ENCODE measurements at places on chromosomes 5 and 9.

GRCh38 chr9:110900456-110900855, 137.8 kb downstream of the LPAR1 start:
- DNase-seq = no peak

GRCh38 chr5:173178369-173178910, 34.1 kb downstream of the BNIP1 start:
- DNase-seq = no peak

DNA sequence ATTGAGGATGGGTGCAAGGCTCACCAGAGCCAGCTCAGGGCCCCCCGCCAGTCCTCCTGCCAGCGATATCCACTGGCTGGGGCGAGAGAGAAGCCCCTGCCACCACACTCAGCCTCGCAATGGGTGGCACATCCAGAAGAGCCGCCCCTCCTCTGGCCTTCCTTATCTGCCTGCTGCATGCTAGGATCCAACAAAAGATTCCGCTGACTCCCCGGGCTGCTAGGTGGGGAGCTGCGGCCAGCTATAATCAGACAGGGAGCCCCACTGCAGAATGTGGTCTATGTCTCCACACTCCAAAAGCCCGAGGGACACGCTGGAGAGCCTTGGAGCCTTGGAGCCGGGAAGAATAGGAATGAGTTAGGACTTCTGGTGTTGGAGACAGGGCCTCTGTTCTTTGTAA, 32.8 kb downstream of the COL23A1 start:
- no peak for DNase-seq

GRCh38 chr5:83751201-83751600, 30.5 kb upstream of the HAPLN1 start:
- DNase-seq = peak; percentile 10

GRCh38 chr9:96051423-96051822, 175.9 kb downstream of the ERCC6L2 start:
- no peak for DNase-seq

- DNase-seq = no peak
Observed at GRCh38 chr9:1002678-1003077, 26.2 kb downstream of the DMRT3 start.

DNA sequence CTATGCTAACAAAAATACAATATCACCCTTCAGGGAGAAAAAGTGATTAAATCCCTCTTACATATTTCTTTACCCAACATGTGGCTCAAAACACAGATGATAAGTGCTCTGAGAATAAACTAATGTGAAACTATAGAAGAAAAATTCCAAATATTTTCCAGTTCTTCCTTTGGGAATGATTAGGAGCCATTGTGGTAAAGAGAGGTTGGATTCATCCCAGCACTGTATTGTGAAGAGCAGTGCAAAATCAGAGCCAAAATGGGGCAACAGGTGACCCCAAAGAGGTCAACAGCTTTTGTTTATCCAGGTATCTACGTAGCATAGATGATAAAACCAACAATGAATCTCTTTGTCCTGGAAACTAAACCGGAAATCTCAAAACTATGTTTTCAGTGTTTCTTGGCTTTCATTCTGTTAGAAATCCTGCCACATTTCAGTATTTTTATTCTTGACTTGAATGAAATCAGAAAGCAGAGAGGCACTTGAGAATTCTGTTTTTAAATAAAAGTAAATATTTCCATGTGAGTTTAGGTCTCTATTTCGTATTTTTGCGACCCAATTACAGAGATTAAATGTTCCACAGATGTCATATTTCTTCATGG, 120.4 kb upstream of the FST start:
- no peak for DNase-seq

DNA sequence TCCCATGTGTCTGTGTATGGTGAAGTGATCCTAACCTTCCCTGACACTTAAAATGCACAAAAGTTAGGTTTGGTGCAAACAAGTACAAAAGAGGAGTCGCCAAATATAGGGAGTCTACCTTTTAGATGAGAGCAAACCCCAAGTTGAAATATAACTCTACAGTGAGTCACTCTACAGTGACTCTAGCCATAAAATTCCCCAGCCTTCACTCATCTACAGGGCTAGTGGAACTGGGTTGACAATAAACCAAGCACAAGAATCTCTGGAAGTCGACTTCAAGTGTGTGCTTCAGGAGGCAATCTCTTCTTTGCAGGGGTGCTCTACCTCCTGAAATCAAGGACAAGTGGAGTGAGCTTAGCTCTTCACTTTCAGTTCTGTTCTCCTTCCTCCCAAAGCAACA, 3.3 kb downstream of the SHISAL2B start:
- no peak for DNase-seq

DNA sequence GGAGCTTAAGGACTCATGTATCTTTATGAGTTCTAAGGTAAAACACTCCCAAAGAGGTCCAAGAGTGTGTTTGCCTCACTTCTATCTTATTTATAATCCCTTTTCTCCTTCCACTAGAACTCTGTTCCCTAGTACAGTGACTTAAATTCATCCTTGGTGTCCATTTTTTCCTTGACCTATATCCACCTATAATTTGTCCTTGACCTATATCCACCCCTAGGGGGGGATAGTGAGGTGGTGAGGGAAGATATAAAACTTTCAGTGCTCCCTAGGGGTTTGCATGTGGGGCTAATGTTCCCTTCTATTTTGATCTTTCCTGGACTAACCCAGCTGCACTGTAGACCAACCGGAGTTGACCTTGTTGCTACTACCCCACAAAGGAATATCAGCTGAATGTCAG, 83.5 kb upstream of the GNAQ start:
- DNase-seq = peak; percentile 12

- DNase-seq = no peak
Observed at GRCh38 chr9:133059623-133060022, 2.2 kb upstream of the CEL start.

Measured in AML-193 (cell line).